ENCODE measurements at places on chromosomes 16 and 17. TPM values are rescaled to one million over a fixed set of nuclear protein-coding genes. Genes with fewer than 3 reads are reported as not detected.
A peak's percentile ranks its signal among the peaks of the same experiment; 100 is the strongest.

DNA sequence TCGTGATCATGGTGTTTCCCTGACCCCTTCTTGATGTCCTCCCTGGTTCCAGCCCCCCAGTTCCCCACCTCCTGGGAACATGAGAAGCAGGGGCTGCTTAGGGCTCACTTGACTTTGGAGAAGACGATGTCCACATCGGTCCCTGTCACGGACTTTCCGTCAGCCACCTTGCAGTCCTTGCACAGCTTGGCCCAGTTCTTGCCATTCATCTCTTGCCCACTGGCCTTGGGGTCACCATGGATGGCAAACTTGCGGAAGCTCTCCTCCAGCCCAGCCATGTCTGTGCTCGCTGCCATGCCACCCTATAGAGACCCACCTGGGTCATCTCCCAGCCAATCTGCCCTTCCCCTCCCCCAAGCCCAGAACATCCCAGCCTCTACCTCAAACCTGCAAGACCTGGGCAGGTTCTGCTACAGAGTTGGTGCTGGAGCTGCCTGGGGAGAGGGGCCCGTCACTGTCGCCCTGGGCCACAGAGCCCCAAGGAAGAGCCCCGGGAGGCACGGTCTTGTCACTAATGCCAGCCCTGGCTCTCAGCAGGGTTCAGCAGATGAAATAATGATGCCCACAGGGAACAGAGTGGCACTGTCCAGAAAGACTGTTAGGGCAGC is 2.4 kb downstream of the TPPP3 start:
- no peak for DNase-seq
- H3K4me1 ChIP-seq, result peaks cover 11% of the 10 kb centered on the region
- no peak overlapping the region for H3K4me3 ChIP-seq
- no peak overlapping the region for H3K27ac ChIP-seq
- H3K27me3 ChIP-seq, result peaks cover 33% of the 10 kb centered on the region

DNA sequence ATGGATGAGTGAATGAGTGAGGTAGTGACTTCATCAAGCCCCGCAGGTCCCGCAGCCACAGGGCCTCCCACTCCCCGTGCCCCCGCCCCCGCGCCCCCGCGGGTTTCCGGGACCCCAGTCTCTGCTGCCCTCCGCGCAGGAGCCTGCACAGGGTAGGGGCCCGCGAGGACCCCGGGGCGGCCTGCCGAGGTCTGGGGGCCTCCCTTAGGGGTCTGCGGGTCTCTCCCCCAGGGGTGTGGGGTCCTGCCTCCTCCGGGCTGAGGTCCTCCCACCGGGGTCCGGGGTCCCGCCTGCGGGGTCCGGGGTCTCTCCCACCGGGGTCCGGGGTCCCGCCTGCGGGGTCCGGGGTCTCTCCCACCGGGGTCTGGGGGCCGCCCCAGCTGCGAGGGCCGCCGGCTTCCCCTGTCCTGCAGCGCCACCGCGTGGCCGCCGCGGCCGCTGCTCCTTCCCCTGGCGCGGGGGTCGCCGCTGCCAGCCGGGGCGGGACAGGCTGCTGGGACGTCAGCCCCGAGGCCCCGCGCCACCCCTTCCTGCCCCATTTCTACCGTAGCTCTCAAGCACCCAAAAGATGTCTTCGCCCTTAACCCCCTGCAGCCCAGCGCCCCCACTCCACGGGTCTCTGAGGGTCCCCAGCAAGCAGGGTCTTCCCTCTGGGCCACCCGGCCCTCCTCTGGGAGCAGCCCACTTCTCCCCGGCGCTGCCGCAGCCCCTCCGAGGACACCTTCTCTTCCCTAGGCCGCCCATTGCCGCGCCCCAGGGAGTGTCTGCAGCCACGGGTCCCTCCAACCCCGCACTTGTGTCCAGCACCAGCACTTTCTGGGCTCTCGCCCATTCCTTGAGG is 10.4 kb upstream of the CHMP6 start:
- peaks cover 10% of the 10 kb centered on the region for H3K4me1 ChIP-seq
- no peak overlapping the region for H3K27ac ChIP-seq
- peak; percentile 94 for DNase-seq
- H3K36me3 ChIP-seq, result no peaks in the 10 kb centered on the region
- no peaks in the 10 kb centered on the region for H3K27me3 ChIP-seq

DNA sequence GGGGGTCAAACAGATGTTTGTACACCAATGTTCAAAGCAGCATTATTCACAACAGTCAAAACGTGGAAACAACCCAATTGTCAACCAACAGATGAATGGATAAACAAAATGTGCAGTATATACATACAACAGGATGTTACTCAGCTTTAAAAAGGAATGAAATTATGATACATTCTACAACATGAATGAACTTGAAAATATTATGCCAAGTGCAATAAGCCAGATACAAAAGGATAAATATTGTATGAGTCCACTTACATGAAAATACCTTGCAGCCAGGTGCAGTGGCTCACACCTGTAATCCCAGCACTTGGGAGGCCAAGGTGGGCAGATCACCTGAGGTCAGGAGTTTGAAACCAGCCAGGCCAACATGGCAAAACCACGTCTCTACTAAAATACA is 39.9 kb downstream of the UBE2G1 start:
- no peak overlapping the region for H3K4me3 ChIP-seq
- H3K27ac ChIP-seq, result no peak overlapping the region
- H3K27me3 ChIP-seq, result no peaks in the 10 kb centered on the region

DNA sequence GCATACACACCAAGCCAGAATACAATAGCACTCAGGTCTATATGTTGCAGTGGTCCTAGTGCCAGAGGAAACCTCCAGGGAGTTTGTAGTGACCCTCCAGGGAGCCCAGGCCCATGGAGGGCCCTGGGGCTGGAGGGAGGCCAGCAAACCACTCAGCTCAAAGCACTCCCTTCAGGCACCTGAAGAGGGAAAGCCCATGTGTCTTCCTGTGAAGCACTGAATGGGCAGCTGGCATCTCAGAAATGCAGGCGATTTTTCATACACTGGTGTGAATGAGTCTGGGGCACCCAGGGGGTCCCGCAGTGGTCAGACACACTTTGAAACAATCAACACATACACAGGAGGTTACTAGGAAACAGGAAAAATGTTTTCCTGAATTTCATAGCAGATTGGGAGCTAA is 12.8 kb downstream of the TBC1D26 start:
- H3K4me3 ChIP-seq, result no peak overlapping the region
- H3K36me3 ChIP-seq, result no peaks in the 10 kb centered on the region
- H3K27ac ChIP-seq, result no peak overlapping the region
- H3K27me3 ChIP-seq, result peaks cover 18% of the 10 kb centered on the region
- no peak for DNase-seq

- peaks cover 23% of the 10 kb centered on the region for H3K4me1 ChIP-seq
- no peak overlapping the region for H3K4me3 ChIP-seq
- no peak overlapping the region for H3K27ac ChIP-seq
- H3K27me3 ChIP-seq, result no peaks in the 10 kb centered on the region
- no peaks in the 10 kb centered on the region for H3K36me3 ChIP-seq
Measured at GRCh38 chr17:83106056-83106588, 26.7 kb downstream of the METRNL start.

- H3K27ac ChIP-seq, result peak overlapping the region; percentile 17
- peak overlapping the region; percentile 36 for H3K4me3 ChIP-seq
- DNase-seq, result peak; percentile 91
- H3K4me1 ChIP-seq, result peaks cover 12% of the 10 kb centered on the region
Measured at GRCh38 chr17:40598619-40599467, 33.6 kb upstream of the CCR7 start.

- peak; percentile 89 for DNase-seq
- no peak overlapping the region for H3K4me3 ChIP-seq
- H3K27me3 ChIP-seq, result peaks cover 11% of the 10 kb centered on the region
Measured at GRCh38 chr17:48175692-48176470, 68.3 kb downstream of the SNX11 start.

- H3K27me3 ChIP-seq, result peaks cover 32% of the 10 kb centered on the region
- no peaks in the 10 kb centered on the region for H3K4me1 ChIP-seq
- no peak overlapping the region for H3K4me3 ChIP-seq
Measured at GRCh38 chr16:84407588-84408313, 39.4 kb downstream of the ATP2C2 start.

GRCh38 chr17:82814834-82815233 is 25.0 kb downstream of the ZNF750 start:
- H3K27ac ChIP-seq, result no peak overlapping the region
- H3K27me3 ChIP-seq, result no peaks in the 10 kb centered on the region
- DNase-seq, result no peak

Gene EFCAB13
- total RNA-seq, result 6.9 TPM

- H3K36me3 ChIP-seq, result no peaks in the 10 kb centered on the region
- H3K4me1 ChIP-seq, result no peaks in the 10 kb centered on the region
- no peak overlapping the region for H3K27ac ChIP-seq
- DNase-seq, result peak; percentile 65
- H3K4me3 ChIP-seq, result no peak overlapping the region
Measured at GRCh38 chr16:74831467-74831866, 56.8 kb upstream of the FA2H start.

GRCh38 chr16:81539759-81540472 is 95.3 kb downstream of the CMIP start:
- no peaks in the 10 kb centered on the region for H3K36me3 ChIP-seq
- H3K27ac ChIP-seq, result no peak overlapping the region
- peaks cover 35% of the 10 kb centered on the region for H3K4me1 ChIP-seq
- H3K4me3 ChIP-seq, result no peak overlapping the region
- DNase-seq, result no peak

Measured in osteoblast (primary cell).